ENCODE measurements at places on chromosomes 11 and 22. TPM values are rescaled to one million over a fixed set of nuclear protein-coding genes. Genes with fewer than 3 reads are reported as not detected.

Gene PRRG4
- 10.3 TPM for total RNA-seq

Gene RTL10
- total RNA-seq, result 26.1 TPM

DNA sequence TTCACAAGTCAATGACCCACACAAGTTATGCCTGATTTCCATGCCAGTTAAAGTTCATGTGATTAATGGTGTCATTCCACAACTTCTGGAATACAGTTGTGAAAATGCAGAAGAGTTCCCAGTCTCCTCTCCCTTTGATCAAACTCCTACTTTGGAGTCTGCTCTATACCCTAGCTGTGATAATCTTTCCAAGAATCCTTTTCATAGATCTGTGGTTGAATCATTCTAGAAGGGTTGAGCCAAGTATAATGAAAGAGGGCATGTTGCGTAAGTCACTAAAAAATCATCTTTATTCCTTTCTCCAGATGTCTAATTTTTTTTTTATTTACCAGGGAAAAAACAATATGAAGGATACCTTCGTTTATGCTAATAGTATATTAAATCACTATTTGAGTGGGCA lies 89.7 kb upstream of the CARD18 start:
- no peaks in the 10 kb centered on the region for H3K4me1 ChIP-seq
- no peaks in the 10 kb centered on the region for H3K36me3 ChIP-seq
- no peak overlapping the region for H3K4me3 ChIP-seq
- no peaks in the 10 kb centered on the region for H3K27me3 ChIP-seq

Gene SLCO2B1
- total RNA-seq, result 44.6 TPM

Gene MOV10L1
- total RNA-seq, result not detected

- no peak overlapping the region for H3K4me3 ChIP-seq
- no peaks in the 10 kb centered on the region for H3K27me3 ChIP-seq
- no peak for DNase-seq
- H3K27ac ChIP-seq, result no peak overlapping the region
Measured at GRCh38 chr11:72234514-72234830, 9.5 kb downstream of the PHOX2A start.

Gene HYOU1
- 67.1 TPM for total RNA-seq

GRCh38 chr11:65053827-65054508 lies 4.4 kb downstream of the NAALADL1 start:
- H3K4me1 ChIP-seq, result no peaks in the 10 kb centered on the region
- H3K36me3 ChIP-seq, result no peaks in the 10 kb centered on the region
- no peaks in the 10 kb centered on the region for H3K27me3 ChIP-seq
- no peak overlapping the region for H3K4me3 ChIP-seq
